ENCODE measurements at places on chromosomes 7 and 10. TPM values are rescaled to one million over a fixed set of nuclear protein-coding genes. Genes with fewer than 3 reads are reported as not detected.

The SPAG6 gene
- 0.02 TPM for total RNA-seq

The LRRTM3 gene
- not detected for total RNA-seq

The BAIAP2L1 gene
- total RNA-seq: 19.3 TPM

The AKR1C8 gene
- not detected for total RNA-seq

The CADPS2 gene
- total RNA-seq: 5.9 TPM

The OR2A1 gene
- total RNA-seq: 0.05 TPM

The INTS1 gene
- 55.0 TPM for total RNA-seq

The BEND7 gene
- total RNA-seq: 0.79 TPM

The GPNMB gene
- 11.3 TPM for total RNA-seq

The MMP21 gene
- 0.05 TPM for total RNA-seq

The C10orf71 gene
- not detected for total RNA-seq

The ODAD2 gene
- total RNA-seq: 0.54 TPM

The DNAJB12 gene
- 18.8 TPM for total RNA-seq

The MRPS24 gene
- 260 TPM for total RNA-seq

The PLXNA4 gene
- 6.2 TPM for total RNA-seq

The PRF1 gene
- total RNA-seq: not detected

The NCF1 gene
- total RNA-seq: not detected

The CUBN gene
- 2.0 TPM for total RNA-seq

The CDHR1 gene
- total RNA-seq: not detected

The CALHM3 gene
- total RNA-seq: 0.39 TPM

The ASB10 gene
- total RNA-seq: not detected

The SPDYE2B gene
- not detected for total RNA-seq
